Peyer's patch (tissue), 4 donors: ENCODE measurements at places on chromosomes 6 and 20.

DNA sequence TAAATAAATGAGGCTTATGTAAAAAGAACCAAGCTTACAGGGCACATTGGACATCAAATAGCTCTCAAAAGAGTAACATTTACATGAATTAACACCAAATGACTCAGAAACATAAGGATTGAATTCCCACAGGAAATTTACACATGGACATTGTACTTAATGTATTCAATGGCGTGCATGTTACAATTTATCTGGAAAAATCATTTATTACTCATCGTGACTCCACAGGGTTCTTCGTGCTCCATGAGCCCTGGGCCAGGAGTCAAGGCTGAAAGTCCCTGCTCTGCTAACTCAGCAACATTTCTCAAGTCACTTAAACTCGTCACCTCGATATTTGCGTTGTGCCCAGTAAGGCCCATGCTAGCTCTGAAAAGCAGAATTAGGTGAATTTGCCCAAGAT is 158.5 kb downstream of the PHACTR1 start:
- DNase-seq = no peak

DNA sequence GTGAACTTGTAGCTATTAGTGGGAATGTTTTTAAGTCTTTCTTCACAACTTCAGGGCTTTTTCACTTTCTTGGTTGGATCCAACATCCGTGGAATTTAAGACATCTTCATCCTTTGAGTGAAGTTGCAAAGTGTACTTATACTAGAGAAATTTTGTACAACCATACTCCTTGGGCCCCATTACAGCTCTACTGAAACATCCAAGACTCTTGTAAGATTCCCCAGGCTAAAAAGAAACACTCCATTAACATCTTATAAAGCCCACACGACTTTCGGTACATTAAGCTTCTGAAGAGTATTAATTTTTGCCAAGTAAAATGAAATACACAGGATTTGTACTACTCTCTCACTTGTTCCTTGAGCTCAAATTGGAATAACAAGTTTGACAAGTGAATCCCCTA is 5.4 kb downstream of the PCNA start:
- DNase-seq = no peak

GRCh38 chr6:71114986-71115385 is 158.1 kb upstream of the B3GAT2 start:
- no peak for DNase-seq

DNA sequence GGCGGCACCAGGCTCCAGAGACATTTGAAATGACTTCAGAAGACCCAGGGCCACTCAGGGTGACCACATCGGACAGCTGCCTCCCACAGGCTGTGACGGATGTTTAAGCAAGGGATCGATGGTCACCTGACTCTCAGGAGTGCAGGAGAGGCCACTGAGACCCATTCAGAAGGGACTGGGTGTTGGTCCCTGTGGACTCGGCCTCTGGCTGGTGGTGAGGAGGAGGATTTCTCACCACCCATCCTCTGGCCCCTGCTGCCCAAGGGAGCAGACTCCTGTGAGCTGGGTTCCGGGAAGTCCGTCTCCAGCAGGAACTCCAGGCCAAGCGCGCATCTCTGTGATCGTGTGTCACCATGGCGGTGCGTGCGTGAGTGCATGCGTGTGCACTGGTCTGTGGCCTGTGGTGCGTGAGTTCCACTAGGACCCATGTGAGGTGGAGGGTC is 25.5 kb downstream of the NPEPL1 start:
- peak; percentile 8 for DNase-seq

DNA sequence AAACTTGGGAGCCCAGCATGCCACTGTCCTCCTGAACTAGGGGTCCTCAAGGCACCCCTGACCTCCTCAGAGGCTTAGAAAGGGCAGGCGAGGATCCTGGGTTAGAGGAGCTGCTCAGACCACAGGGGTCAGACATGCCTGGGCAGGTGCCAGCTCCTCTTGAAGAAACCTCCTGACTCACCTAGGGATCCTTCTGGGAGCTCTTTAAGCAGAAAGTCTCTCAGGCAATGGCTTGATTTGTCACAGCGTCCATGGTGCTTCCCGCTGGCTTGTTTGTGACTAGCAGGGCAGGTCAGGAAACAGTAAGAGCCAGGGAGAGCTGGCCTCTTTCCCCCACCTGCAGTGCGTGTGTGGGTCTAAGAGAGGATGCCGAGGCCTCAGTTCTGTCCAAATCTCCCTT is 174.5 kb upstream of the SNX9 start:
- DNase-seq = no peak

- DNase-seq = no peak
Measured at GRCh38 chr20:11906626-11907480, 10.8 kb upstream of the BTBD3 start.

- no peak for DNase-seq
Measured at GRCh38 chr20:61915101-61915500, 150.6 kb downstream of the TAF4 start.
